GM04504 (cell line): ENCODE measurements at places on chromosomes 16 and 17.

- no peak for DNase-seq
Observed at GRCh38 chr16:73150786-73151185, 102.9 kb upstream of the ZFHX3 start.

- DNase-seq: no peak
Observed at GRCh38 chr17:64449545-64449944, 630 bp downstream of the MILR1 start.

DNA sequence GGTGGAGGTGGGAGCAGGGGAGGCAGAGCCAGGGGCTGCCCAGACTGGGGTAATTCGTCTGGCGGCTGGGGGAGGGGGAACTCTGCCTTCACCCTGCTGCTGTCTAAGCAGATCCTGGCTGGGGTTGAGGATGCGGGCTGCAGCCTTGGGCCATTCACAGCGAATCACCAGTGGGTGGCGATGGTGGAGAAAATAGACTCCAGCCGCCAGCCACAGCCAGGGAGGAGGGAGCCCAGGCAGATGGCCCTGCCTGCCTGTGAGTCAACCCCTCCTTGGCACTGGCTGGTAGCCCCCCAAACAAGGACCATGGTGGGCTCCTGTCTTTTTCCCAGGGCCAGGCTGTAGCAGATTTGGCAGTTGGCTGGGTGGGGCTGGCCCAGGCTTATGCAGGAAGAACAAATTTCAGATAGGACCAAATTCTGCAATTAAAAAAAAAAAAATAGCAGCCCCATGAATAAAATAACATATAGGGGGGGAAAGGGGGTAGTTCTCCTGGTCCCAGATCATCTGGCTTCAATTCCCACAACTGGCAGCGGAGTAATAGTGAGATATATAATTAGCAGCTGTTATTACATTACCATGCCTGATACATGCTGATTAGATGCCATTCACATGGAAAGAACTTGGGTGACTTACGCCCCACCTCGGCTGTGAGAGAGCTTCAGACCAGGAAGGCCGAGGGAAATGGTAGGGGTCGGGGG, 41.5 kb upstream of the CDH5 start:
- DNase-seq: no peak

DNA sequence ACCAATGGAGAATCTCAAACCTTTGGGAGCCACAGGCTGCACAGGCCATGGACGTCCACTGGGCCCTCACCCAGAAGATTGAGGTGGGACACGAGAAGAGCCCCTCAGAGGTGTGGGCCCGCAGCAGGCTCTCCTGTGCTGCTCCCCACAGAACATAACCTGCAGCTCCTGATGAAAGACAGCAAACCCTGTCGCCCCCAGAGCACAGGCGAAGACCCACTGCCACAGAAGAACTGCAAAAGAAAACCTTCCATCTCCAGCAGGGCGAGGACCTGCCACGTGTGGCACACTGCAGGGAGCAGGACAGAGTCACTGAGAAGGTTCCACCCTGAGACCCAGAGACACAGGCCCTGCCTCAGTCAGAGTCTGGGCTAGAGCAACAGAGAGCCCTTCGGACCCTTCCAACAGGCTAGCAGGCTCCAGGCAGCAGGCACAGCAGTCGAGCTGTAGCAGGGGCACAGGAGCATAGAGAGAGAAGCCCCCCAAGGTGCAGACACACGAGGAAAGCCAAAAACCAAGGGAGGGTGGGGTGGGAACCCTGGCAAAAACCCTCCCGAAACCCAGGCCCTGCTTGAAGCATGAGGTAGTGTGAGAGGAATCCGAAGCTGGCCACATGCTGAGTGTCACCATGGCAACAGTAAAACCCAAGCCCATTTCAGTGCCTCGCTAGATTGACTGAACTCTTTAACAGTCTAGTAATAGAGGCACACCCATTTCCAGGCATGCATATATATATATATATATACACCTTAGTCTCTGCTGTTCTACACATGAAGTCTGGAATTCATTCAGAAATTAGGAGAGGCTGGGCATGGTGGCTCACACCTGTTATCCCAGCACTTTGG, 60.0 kb upstream of the CHMP6 start:
- DNase-seq: peak; percentile 70

- DNase-seq: no peak
Observed at GRCh38 chr16:10312784-10313724, 72.8 kb upstream of the ATF7IP2 start.

DNA sequence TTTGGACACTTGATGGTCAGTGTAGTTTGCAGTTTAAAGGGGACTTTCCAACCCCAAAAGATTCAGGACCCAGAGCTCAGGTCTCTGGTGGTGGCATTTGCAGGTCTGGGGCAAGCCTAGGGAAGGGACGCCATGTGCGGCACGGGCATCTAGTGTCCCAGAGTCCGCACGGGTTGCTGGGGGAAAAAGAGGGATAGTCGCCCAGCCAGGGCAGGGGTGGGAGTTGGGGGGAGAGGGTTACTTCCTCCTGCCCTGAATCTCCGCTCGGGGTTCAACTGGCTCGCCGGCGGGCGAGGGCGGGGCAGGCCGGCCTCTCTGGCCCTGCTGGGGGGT, 239 bp upstream of the CA7 start:
- DNase-seq: no peak

GRCh38 chr17:76250141-76250540, 9.8 kb upstream of the RNF157 start:
- no peak for DNase-seq

DNA sequence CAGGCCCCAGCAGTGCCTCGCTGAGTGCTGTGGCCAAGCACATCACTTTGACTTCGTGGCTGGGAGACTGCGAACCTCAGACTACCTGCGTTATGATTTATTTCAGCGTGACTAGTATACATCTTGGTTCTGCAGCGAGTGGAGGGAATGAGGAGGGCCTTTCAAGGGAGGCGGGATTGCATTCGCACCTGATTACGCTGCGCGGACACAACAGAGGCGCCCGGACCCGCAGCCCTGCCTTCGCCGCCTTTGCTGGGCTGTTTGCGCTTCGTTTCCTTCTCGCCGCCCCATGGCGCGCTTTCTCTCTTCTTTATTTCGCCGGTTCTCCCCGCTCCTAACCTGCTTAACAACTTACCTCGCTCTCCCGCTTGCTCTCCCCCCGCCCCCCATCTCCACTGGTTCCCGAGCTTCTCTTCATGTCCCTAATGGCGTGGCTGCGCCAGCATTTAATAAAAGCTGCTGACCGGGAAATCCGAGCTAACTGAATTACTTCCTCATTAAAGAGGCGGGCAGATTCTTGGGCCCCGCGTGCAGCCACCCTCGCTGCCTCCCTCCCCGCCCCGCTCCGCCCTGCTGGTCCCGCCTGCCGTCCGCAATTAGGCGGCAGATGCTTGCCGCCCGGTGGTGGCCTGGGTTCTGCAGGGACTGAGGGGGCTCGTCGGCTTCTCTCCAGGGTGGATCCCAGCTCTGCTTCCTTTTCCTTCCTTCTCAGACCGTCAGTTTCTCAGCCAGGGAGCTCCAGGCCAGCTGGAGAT, 257.6 kb upstream of the SDK2 start:
- no peak for DNase-seq

DNA sequence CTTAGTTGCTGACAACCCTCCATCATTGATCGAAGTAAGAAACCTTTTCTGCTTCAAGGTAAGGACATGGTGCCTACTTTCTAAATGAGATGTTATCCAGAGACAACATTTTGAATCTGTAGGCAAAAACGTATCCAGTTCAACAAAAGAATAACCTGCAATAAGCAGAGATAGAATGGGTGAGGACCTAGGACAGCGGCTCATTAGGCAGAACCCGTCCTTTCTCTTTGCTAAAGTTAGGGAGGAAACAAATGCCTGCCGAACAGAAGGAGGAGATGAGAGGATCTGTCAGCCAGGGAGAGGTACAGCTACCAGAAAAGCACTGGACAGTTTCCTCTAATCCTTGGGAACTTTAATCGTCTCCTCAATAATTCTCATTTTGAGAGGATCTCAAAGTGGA, 183.3 kb downstream of the CDH13 start:
- no peak for DNase-seq

- peak; percentile 12 for DNase-seq
Observed at GRCh38 chr17:55348749-55349354, 72.8 kb downstream of the MMD start.

DNA sequence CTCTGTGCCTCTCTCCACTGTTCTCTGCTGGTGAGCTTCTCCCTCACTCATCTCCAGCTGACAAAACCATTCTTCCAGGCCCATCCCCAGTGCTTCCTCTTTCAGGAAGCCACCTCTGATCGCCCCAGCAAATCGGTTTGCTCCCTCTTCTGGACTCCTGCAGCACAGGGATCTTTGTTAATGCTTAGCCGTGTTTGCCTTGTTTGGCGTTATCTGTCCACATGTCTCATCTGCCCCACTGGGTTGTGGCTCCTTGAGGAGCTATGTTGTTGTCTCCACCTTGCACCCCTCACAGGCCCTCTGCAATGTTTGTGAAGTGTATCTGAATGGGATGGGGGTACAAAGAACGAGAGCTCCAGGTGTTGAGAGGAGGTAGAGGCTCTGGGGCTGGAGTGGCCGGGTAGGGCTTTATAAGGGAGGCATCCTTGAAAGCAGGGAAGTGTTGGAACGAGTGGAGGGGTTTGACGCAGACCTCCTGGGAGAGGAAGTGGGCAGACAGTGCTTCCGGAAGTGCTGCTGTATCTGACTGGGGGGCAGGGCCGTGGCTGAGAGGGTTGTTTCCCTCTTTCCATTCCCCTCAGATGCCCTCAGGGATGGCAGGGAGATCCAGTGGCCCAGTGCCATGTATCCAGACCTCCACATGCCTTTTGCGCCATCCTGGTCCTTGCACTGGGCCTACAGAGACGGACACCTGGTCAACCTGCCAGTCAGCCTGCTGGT, 27.8 kb downstream of the CASKIN2 start:
- DNase-seq: no peak

DNA sequence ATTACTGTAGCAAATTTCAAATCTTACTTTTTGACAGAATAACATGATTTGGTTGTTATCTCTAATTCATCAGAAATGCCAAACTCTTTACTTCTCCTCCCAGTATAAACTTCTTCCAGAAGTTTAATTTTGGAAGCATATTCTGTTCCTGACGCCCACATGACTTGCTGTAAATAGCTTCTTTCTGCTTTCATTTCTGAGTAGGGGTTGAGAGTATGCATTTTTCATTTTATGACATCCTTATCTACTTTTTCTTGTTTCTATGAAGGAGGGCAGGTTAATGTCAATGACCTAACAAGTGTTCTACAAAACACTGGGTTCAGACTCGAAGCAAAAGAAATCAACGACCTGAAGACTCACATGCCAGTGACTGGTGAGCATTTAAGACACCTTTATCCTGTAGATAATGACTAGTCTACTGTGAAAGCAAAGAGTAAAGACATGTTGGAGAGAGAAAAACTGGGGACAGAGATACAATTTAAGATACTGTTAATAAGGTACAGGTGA, 36.5 kb upstream of the EFCAB3 start:
- no peak for DNase-seq

GRCh38 chr17:70099294-70099693, 24.3 kb downstream of the KCNJ16 start:
- no peak for DNase-seq

DNA sequence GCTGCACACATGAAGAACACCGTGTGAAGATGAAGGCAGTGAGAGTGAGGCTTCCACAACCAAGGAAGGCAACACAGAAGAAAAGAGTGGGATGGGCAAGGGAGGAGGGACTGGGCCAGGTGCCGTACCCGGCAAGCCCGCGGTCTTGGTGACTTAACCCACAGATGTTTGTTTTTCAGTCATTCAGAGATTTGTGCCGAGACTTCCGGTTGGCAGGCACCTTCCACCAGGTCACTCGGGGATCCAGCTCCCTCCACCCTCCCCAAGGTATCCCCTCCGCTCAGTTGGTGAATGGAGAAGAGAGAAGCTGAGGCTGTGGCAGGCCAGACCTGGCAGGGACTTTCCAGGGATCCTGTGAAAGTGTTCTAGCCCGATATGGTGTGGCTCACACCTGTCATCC, 4.9 kb upstream of the KREMEN2 start:
- no peak for DNase-seq

GRCh38 chr17:1179112-1179817, 516 bp downstream of the ABR start:
- DNase-seq: no peak

GRCh38 chr16:57500578-57501111, 14.4 kb upstream of the DOK4 start:
- DNase-seq: no peak

DNA sequence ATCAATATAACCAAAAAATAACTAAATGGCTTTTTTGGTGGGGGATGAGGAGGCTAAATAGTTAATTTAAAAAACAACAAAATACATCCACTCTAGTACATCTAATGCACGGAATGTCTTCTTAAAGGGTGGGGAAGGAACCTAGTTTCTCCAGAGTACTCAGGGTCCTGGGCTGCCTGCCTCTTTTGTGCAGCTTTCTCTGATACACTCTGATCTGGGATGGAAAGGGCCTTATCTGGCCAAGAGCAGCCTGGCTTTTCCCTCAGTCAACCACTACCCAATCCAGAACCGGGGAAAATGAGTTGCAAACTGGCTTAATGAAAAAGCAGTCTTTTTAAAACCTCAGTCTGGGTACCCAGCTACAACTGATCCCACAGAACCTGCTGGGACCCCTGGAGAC, 42.9 kb downstream of the DCUN1D3 start:
- no peak for DNase-seq

DNA sequence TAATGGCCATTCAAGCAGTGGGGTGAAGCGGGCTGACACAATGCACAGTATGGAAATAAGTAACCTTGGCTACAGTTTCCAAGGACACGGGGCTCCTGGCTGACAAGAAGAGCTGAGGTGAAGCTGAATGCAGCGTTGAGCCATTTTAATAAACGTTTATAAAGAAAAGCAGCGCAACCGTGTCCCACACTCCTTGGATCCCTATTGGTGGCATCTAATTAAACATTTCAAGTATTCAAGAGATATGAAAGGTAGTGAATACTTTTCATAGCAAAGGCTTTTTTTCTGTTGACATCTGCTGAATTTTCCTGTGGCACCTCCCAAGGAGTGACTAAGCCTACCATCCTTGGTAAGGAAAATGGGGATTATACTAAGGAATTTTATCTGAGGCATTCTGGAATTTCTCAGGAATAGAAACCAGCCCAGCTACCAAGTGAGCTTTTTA, 26.5 kb downstream of the DUSP14 start:
- DNase-seq: no peak

DNA sequence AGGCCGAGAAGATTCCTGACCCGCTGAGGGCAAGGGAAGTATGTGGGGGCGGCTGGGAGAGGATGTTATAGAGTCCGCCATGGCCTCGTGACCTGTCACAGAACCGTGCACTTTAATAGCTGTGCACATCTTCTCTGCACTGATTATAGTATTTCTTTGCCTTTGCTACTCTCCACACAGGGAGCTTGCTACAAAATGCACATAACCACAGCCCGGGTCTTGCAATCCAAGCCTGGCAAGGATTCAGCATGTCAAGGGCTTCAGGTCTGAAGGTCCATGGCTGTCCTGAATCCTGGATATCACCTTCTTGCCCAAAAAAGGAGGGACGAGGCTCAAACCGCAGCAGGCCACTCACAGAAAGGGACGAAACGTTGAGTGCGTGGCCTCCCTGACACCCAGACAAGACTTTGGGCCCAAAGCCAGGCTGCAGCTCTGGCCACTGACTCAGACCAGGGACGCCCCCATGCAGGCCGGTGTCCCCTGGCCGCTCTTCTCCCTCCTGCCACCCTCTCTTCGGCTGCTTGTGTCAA, 43.7 kb downstream of the USP22 start:
- no peak for DNase-seq
